ENCODE measurements at places on chromosomes 13 and 19. TPM values are rescaled to one million over a fixed set of nuclear protein-coding genes. Genes with fewer than 3 reads are reported as not detected.

DNA sequence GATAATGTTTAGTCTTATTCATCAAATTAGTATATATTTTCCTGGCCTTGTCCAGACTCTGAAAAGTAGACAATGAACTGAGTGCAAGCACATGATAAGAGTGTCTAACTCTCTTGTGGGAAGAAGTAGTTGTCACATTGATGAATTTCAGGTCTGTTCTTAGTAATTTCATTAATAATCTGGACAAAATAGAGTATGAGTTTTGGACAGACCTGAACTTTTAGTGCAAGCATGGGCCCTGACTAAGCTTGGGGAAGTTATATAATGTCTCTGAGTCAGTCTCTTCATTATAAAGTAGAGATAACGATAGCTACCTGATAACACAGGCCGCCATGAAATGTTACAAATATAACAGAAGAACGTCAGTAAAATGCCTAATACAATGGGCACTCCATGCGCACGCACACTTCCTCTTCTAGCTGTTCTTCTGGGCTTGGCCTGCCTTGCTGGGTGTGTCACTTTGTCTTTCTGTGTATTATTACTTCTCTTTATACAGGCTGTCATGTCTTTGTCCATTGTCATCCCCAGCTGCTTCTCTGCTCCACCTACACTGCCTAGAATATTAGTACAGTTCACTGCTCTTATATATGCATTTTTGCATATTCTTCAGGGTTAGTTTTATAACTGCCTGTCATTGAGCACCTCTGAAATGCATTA lies 129.1 kb upstream of the HTR2A start:
- no peak for DNase-seq

GRCh38 chr19:2254064-2254872 lies 1.9 kb downstream of the JSRP1 start:
- DNase-seq: no peak

DNA sequence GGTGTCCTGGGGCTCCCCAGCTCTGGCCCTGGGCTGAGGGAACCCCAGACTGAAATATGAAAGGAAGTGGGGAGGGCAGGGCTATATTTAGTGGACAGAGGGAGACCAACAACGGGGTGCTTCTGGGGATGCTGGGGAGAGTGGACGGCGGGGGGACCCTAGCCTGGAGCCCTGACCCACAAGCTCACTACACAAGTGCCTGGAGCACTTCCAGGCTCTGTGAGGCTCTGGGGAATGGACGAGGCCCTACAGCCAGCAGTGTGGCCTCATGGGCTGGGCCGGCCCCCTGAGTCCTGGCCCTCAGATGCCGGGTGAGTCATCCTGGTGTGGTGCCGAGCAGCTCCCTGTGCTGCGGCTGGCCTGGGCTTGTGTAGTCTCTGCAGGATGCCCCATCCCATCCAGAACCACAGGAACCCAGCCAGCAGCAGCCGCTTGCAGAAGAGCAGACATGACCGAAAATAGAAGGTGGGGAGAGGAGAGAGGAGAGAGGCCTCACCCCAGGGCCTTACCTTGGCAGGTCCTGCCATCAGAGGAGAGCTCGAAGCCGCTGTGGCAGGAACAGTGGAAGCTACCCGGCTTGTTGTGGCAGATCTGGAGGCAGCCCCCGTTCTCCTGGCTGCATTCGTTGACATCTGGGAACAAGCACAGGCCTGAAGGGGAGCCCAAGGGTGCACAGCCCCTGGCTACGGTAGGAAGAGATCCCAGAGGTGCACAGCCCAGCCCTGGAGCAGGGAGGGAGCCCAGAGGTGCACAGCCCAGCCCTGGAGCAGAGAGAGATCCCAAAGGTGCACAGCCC lies 26.1 kb downstream of the GAS6 start:
- no peak for DNase-seq

DNA sequence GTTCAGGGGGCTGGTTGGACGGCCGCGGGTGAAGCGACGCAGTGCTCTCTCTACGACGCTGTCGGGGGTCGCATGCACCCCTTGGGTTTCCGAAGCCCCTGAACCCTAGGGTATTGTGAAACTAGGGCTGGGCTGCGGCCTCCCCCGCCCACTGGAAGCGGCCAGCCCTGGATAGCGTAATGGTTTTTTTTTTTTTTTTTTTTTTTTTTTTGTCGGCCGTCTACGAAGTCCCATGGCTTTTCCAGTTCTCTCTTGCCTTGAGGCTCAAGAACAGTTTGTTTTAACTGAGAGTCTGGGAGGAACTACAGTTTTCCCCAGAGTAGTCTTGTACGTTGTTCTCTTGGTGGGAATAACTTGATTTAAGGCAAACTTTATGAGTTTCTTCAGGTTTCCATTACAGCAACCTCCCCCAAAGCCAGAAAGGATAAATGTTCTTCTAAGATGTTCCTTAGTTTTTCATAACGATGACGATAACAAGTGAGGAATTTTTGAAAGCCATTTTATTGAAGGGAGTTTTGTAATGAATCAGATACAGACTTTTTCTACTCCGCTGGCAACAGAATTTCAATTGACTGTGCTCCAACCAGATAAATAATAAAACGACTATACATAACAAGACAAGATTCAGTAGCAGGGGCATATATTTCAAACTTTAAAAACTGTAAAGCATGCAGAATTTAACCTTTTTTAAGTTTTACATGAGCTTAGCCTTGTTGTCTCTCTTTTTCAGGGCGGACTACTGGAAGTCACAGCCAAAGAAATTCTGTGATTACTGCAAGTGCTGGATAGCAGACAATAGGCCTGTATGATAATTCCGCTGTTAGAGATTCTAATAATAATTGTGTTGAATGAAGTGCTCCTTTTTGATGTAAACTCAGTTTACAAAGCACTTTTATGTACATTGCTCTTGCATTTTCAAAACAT lies 867 bp downstream of the WBP4 start:
- DNase-seq: no peak

GRCh38 chr13:37293295-37293694 lies 187.8 kb upstream of the CSNK1A1L start:
- DNase-seq: no peak

GRCh38 chr13:83577183-83577582 lies 305.1 kb downstream of the SLITRK1 start:
- no peak for DNase-seq

GRCh38 chr19:8491574-8491973 lies 10.9 kb downstream of the PRAM1 start:
- peak; percentile 48 for DNase-seq

DNA sequence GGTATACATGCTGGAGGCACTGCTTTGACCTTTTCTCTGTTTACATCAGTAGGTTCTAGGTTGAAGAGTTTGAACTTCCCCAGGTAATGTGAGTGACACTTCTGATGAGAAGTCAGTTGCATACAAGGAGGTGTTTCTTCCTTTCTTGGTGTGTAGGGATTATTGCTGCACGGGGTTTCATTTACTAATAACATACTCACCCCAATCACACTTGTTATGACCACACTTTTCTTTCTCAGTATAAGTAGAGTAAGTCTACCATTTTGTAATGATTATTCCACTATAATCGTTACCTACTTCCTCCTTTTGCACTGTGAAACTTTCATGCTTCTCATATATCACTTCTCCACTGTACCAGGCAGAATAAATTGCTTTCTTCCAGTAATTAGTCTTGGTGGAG lies 138.0 kb downstream of the TNFSF13B start:
- DNase-seq: no peak

- no peak for DNase-seq
Measured at GRCh38 chr13:35293579-35294226, 182.8 kb downstream of the MAB21L1 start.

DNA sequence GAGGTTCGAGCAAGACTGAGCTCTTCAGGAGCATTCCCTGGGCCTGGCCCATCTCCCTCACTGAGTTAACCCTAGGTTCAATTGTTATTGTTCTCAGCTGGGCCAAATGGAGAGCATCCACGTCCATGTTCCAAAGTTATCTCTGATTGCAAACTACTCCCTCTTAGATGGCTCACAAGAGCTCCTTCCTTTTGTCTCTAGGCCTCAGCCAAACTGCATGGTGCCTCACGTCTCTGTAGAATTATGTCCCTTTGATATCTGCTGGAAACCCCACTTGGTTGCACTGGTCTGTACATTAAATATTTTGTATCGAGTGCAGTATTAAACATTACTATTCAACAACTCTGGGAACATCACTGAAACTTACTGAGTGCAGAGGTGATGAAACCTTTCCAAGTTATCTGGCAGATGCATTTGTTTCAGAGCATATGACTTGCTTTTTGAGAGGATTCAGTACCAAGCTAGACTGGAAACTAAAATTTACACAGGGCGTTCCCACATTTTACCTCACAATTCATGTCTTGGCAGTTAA lies 38.1 kb downstream of the DOCK9 start:
- DNase-seq: peak; percentile 22

DNA sequence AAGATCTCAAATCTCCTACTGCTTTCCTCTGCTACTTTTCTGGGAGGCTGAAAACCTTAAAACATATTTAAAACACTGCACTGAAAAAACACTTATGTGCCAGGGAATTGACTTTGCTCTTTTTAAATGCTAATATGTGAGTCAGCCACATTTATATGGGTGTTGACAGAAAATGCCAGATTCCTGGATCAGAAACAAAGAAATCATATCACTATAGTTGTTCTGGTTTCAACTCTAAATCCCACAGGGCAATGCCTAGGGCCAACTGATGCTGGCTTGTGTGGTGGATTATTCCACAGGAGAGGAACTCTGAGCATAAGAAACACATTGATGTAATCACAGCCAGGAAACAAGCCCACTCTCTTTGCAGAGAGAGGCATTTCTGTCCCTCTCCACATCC lies 1439.0 kb upstream of the SPRY2 start:
- DNase-seq: no peak

- no peak for DNase-seq
Measured at GRCh38 chr13:32191452-32191998, 123.6 kb downstream of the ZAR1L start.

DNA sequence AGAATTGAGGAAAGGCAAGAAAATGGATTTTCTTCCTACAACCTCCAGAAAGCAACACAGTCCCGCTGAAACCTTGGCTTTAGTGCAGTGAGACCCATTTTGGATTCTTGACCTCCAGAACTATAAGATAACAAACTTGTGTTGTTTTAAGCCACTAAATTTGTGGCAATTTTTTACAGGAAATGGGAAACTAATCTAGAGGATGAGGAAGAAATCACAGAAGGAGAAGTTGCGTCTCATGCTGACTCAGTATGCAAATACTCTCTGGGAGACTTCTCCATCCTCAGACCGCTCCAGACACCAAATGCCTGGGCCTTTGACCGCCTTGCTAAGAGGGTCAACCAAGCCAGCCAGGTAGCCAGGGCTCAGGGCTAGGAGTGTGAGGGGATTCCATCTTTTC lies 13.1 kb upstream of the CEACAM16 start:
- DNase-seq: no peak

DNA sequence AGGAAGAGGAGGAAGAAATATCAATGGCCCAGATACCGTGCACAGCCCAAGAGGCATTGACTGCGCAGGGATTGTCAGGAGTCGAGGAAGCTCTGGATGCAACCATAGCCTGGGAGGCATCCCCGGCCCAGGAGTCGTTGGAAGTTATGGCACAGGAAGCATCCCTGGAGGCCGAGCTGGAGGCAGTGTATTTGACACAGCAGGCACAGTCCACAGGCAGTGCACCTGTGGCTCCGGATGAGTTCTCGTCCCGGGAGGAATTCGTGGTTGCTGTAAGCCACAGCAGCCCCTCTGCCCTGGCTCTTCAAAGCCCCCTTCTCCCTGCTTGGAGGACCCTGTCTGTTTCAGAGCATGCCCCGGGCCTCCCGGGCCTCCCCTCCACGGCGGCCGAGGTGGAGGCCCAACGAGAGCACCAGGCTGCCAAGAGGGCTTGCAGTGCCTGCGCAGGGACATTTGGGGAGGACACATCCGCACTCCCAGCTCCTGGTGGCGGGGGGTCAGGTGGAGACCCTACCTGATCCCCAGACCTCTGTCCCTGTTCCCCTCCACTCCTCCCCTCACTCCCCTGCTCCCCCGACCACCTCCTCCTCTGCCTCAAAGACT lies 36.0 kb downstream of the KEAP1 start:
- no peak for DNase-seq

DNA sequence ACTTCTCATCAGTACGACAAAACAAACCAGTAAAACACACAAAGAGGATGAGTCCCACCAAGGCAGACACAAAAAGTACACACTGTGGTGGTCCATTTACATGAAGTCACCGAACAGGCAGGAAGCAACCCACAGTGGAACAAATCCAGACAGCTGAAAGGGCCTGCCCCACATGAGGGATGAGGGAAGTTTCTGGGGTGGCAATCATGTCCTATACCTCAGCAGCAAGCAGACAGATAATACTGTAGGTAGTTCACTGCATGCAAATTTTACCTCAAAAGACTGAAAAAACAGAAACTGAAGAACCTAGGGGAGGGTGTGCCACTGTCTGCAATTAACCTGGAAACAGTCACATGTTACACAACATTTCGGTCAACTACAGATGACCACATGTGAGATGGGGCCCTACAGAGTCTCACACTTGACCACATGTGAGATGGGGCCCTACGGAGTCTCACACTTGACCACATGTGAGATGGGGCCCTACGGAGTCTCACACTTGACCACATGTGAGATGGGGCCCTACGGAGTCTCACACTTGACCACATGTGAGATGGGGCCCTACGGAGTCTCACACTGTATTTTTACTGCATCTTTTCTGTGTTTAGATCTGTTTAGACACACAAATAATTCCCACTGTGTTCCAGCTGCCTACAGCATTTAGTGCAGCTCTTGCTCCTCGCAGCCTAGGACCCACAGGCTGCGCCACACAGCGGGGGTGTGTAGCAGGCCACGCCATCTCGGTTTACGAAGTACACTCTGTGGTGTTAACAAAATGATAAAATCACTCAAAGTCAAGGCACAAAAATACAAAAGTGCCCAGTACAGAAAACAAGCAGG lies 22.2 kb downstream of the PCID2 start:
- DNase-seq: no peak

DNA sequence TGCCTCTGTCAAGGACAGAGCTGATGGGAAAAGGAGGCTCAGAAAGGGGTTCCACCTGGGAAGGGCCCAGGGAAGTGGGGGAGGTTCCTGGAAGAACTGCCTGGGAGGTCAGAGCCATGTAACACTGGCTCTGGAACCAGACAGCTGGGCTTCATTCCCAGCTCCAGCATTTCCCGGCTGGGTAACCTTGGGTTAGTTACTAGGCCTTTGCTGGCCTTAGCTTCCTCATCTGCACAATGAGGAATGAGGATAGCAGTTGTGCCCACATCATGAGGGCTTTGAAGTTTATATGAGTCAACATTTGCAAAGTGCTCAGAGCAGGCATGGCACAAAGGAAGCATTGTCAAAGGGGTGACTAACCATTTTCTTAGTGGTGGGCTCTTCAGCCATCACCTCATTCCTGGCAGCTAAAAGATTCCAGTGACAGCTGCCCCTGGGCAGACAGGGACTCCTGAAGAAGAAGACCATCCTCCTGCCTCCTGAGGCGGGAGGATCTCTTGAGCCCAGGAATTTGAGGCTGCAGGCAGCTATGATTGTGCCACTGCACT lies 1.7 kb upstream of the DNAJB1 start:
- DNase-seq: no peak

Gene PPM1N
- 13.4 TPM for polyA plus RNA-seq

Gene ZNF440
- 2.7 TPM for polyA plus RNA-seq

Gene LGALS4
- 9.6 TPM for polyA plus RNA-seq

Gene RNF17
- polyA plus RNA-seq: not detected

Gene ZNF730
- 0.19 TPM for polyA plus RNA-seq

Gene TUBA3C
- not detected for polyA plus RNA-seq
